Activated naive CD4-positive, alpha-beta T cell treated with anti-CD3 and anti-CD28 coated beads for 36 hours (primary cell): ENCODE measurements at places on chromosomes 16 and 17. TPM values are rescaled to one million over a fixed set of nuclear protein-coding genes. Genes with fewer than 3 reads are reported as not detected.

The PLLP gene
- total RNA-seq: 0.41 TPM

The KCNJ18 gene
- total RNA-seq: not detected

The IFI35 gene
- total RNA-seq: 43.9 TPM

The MILR1 gene
- 0.31 TPM for total RNA-seq

The CD300LG gene
- total RNA-seq: not detected

The SYNGR3 gene
- 5.7 TPM for total RNA-seq

The CLEC19A gene
- not detected for total RNA-seq

The TTYH2 gene
- 2.5 TPM for total RNA-seq

The SLX4 gene
- 14.0 TPM for total RNA-seq

The NUPR1 gene
- not detected for total RNA-seq

The CCL14 gene
- not detected for total RNA-seq

The ADAP2 gene
- 0.52 TPM for total RNA-seq

The DHRS13 gene
- total RNA-seq: 20.1 TPM

The KRTAP4-5 gene
- total RNA-seq: not detected

The PDIA2 gene
- not detected for total RNA-seq

The CD79B gene
- 24.2 TPM for total RNA-seq

The SMPD3 gene
- 0.67 TPM for total RNA-seq

The MBTPS1 gene
- 41.3 TPM for total RNA-seq

The SLC47A2 gene
- total RNA-seq: not detected

The TAC4 gene
- not detected for total RNA-seq

The DNAH2 gene
- total RNA-seq: not detected

The RAB26 gene
- total RNA-seq: not detected

The PLA2G10 gene
- not detected for total RNA-seq

The MYO1D gene
- total RNA-seq: 8.3 TPM

The GDPD1 gene
- total RNA-seq: 2.2 TPM

The CAPN15 gene
- total RNA-seq: 54.4 TPM

The CDH8 gene
- total RNA-seq: not detected

The LLGL2 gene
- 6.8 TPM for total RNA-seq

The CLDN6 gene
- total RNA-seq: not detected

The SMTNL2 gene
- not detected for total RNA-seq

The CCL4L2 gene
- total RNA-seq: 1.4 TPM

The SPATA32 gene
- total RNA-seq: 0.12 TPM
